WERI-Rb-1 (cell line): ENCODE measurements at places on chromosomes 3 and 15.

- DNase-seq = no peak
Observed at GRCh38 chr15:74573987-74574386, 33.0 kb downstream of the ARID3B start.

GRCh38 chr15:35260941-35261340 lies 175.8 kb upstream of the NANOGP8 start:
- no peak for DNase-seq

DNA sequence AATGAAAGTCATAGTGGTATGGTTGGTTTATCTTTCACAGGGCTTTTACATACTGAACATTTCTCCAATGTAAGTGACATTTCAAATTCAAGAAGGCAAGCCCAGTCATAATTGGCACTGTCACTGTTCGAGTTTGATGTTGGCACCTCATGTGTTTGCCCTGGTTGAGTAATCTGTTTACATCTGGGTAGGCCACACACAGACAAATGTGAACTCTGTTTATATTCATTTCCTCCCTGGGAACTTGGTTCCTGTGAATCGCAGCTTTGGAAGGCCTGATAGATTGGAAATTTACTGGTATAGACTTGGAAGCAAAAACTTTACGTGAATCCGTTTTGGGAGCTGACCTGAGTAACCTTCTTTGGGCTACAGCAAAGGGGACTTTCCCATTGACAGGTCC lies 395.2 kb upstream of the AZI2 start:
- no peak for DNase-seq

- no peak for DNase-seq
Observed at GRCh38 chr15:88658972-88659931, 20.4 kb downstream of the ISG20 start.

GRCh38 chr3:102619361-102619760 lies 184.5 kb downstream of the ZPLD1 start:
- no peak for DNase-seq

- DNase-seq = no peak
Observed at GRCh38 chr3:87997966-87998365, 60.8 kb downstream of the CGGBP1 start.

- DNase-seq = no peak
Observed at GRCh38 chr3:131454501-131454900, 48.3 kb downstream of the MRPL3 start.

- DNase-seq = no peak
Observed at GRCh38 chr3:113501597-113501996, 13.4 kb downstream of the SPICE1 start.

GRCh38 chr15:47584316-47584715 lies 133.0 kb upstream of the SEMA6D start:
- DNase-seq = no peak

- DNase-seq = peak; percentile 46
Observed at GRCh38 chr3:197494366-197495058, 61.3 kb downstream of the BDH1 start.

GRCh38 chr3:44468572-44469520 lies 8.6 kb downstream of the ZNF445 start:
- peak; percentile 42 for DNase-seq

- DNase-seq = no peak
Observed at GRCh38 chr3:23895181-23895580, 21.6 kb downstream of the NKIRAS1 start.

DNA sequence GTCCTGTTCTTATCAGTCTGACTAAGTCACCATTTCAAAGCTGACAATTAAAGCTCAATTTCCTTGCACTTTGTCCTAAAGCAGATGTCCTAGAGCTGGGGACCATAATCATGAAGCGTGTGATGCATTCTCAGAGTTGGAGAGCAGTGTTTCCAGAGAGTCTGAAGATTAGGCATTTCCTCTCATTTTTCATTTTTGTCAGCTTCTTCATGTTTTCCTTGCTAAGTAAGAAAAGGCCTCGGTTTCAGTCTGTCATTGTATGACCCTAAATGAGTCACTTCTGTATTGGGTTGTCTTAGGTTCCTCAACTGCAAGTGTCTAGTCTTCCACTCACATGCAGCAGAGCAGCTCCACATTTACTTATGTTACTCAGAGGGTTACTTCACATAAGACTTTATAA lies 257.2 kb upstream of the TPRG1 start:
- DNase-seq = no peak

- DNase-seq = no peak
Observed at GRCh38 chr15:79045041-79045440, 45.5 kb downstream of the RASGRF1 start.

- peak; percentile 28 for DNase-seq
Observed at GRCh38 chr3:186260726-186261125, 101.3 kb downstream of the DGKG start.

GRCh38 chr3:115834068-115834467 lies 210.8 kb downstream of the GAP43 start:
- DNase-seq = no peak

GRCh38 chr3:99253963-99254355 lies 352.5 kb upstream of the DCBLD2 start:
- no peak for DNase-seq

GRCh38 chr3:55687526-55687925 lies 200.4 kb upstream of the WNT5A start:
- peak; percentile 53 for DNase-seq

DNA sequence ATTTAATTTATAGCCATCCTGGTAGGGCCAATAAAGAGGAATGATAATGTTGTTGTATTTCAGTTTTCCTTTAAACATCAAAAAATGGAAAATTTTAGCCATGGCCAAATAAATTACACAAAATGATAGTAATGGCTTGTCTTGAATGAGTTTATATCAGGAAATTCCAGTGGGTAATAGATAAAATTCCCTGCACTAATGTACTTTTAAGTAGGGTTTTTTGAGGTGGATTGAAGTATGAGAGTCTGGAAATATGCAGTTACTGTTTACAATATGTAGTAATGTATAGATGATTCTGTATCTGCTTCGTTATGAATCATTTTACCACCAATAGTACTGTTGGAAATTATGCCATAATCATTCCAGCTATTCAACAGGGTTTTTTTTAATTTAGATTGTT lies 219.4 kb upstream of the ROBO2 start:
- no peak for DNase-seq

DNA sequence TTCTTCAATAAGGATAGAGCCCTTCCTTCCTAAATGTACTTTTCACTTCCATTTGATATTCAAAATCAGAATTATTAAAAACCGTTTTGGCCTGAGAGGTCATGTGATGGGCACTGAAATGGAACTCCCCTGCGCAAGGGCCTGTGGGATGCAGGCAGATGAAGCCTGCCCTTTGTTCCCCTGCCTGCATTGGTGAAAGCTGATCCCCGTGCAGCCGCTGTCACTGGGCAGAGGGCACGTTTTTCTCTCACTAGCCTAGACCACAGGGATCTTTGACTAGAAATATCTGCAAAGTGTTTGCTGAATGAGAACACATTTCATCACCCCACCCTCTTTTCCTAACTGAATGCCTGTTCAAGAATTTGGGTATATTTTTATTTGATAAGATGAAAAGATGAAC lies 74.9 kb downstream of the TIPARP start:
- no peak for DNase-seq

DNA sequence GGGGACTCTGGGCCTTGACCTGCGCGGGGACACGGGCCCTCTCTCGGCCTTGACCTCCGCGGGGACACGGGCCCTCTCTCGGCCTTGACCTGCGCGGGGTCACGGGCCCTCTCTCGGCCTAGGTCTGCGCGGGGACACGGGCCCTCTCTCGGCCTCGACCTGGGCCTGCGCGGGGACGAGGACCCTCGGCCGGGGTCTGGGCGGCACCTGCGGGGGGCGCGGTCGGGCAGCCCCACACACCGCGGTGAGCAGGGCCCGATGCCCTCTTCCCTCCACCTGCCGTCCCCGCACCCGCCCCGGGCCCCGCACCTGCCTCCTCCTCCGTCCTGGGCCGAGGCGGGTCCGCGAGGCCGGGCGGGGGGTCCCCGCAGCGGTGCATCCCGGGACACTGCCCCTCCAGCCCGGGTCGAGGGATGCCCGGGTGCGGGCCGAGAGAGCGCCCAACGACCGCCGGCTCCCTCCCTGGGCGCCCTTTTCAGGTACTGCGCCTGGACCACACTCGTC lies 15.6 kb upstream of the CERS3 start:
- no peak for DNase-seq

- DNase-seq = no peak
Observed at GRCh38 chr15:62209322-62209721, 44.2 kb upstream of the C2CD4B start.

DNA sequence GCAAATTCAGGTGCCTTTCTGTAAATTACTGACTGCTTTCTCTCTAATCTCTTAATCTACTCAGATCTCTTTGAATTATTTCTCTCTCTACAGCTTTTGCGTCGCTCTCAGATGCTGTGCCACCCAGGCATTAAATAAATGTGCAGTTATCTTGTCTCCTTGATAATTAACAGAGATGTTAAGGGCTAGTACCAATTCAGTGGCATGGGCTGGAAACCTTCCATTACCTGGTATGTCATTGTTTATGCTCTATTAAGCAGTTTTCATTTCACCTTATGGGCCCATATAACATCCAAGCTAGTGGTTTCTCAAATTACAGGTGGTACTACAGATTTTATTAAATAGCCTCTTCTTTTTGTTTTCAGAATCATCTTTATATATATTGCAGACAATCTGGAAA lies 66.0 kb downstream of the PEX5L start:
- DNase-seq = no peak

DNA sequence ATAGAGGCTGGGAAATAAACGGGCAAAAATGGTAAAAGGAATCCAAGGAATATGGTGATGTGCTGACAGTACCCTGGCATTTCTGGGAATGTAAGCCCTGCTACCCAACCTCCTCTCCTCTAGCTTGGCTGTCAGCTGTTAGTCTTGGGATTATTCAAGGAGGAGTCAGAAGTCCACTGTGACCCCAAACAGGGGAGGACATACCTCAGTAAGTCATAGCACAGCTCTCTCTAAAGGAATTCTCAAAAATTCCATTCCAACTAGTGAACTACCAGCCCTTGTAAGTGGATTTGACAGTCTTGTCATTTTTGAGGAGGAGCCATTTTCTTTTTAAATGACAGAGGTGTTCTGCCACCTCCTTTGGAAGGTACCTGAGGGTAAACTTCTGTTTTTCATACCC lies 207.5 kb downstream of the PDCD6IP start:
- DNase-seq = no peak

GRCh38 chr3:106421909-106422308 lies 553.1 kb upstream of the CBLB start:
- DNase-seq = no peak

GRCh38 chr15:29270169-29270955 lies 740 bp upstream of the NSMCE3 start:
- DNase-seq = no peak

GRCh38 chr3:47705391-47705790 lies 76.3 kb downstream of the SMARCC1 start:
- DNase-seq = no peak
